Common myeloid progenitor, CD34-positive (primary cell): ENCODE measurements at places on chromosomes 16 and 17.
A peak's percentile ranks its signal among the peaks of the same experiment; 100 is the strongest.

DNA sequence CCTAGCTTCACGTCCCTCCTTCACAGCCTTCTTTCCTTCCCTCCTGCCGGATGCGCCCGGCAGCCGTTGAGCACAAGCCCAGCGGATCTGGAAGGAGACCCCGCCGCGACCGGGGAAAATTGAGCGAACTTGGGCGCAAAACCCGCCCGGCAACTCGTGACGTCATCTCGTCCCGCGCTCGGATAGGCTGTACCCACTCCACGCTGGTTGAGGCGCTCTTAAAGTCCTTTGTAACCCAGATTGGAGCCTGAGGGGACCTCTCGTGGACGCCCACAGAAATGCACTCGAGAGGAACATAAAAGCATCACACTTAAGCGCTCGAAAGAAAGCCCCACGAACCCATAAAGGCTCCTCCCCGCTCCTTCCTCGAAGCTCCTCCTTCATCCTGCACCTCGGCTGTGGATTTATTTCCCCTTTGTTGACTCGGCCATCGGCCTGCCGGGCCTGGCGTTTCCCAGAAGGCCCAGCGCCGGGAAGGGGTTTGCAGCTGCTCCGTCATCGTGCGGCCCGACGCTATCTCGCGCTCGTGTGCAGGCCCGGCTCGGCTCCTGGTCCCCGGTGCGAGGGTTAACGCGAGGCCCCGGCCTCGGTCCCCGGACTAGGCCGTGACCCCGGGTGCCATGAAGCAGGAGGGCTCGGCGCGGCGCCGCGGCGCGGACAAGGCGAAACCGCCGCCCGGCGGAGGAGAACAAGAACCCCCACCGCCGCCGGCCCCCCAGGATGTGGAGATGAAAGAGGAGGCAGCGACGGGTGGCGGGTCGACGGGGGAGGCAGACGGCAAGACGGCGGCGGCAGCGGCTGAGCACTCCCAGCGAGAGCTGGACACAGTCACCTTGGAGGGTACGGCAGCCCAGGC, at the start of gene PSMD3:
TSS of gene PSMD3 (plus strand) at position 457 of the 856 bp plus-strand sequence. CDS start at position 621, 164 bp downstream.
- DNase-seq, result peak; percentile 100

GRCh38 chr17:1365445-1366039, 34.5 kb downstream of the YWHAE start:
- peak; percentile 92 for DNase-seq

DNA sequence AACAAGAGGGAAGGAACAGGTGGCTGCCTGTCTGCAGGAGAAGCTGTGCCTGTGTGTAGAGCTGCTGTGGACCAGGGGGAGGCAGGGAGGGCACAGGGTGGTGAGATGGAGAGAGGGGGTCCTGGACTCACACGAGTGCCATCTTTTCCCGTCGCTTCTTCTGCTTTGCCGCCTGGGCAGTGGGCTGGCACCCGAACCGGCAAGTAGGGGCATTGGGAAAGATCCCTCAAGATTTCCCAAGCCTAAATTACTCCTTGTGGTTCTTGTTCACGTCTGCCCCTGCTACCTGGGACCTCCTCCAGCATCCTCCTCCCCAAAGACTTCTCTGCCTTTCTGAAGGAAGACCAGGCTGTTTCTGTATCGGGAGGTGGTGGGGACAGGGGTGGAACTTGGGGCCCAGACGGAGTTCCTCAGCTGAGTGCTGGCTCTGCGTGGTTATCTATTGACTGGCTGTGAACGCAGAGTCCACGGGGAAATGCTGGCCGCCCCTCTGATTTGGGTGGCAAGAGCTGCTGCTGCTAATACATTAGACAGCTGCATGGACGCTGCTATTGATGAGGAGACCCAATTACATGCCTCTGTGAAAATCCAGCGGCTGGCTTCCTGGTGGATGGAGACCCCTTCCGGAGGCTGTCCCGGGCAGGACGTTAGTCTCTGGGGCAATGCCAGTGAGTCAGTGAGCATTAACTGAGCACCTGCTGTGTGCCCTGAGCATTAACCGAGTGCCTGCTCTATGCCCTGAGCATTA, 114.5 kb downstream of the OR1D5 start:
- DNase-seq, result no peak

DNA sequence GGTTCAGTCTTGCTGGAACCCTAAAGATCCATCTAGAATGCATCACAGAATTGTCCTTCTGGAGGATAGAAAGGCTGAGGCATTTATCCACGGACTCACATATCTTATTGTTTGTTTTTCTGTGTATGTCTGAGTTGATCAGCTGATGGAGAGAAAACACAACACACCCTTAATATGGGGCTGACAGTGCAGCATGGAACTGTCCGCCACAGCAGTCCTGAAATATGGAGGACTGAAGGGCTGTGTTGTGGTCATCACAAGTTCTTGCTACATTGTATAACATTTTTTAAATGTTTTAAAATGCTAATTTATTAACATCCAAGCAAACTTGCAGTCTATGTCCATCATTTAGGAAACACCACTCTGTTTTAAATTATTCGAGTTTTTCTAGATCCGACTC, 448.9 kb upstream of the ERCC4 start:
- no peak for DNase-seq

GRCh38 chr17:66975614-66976378, 11.3 kb downstream of the CACNG4 start:
- DNase-seq, result peak; percentile 27

DNA sequence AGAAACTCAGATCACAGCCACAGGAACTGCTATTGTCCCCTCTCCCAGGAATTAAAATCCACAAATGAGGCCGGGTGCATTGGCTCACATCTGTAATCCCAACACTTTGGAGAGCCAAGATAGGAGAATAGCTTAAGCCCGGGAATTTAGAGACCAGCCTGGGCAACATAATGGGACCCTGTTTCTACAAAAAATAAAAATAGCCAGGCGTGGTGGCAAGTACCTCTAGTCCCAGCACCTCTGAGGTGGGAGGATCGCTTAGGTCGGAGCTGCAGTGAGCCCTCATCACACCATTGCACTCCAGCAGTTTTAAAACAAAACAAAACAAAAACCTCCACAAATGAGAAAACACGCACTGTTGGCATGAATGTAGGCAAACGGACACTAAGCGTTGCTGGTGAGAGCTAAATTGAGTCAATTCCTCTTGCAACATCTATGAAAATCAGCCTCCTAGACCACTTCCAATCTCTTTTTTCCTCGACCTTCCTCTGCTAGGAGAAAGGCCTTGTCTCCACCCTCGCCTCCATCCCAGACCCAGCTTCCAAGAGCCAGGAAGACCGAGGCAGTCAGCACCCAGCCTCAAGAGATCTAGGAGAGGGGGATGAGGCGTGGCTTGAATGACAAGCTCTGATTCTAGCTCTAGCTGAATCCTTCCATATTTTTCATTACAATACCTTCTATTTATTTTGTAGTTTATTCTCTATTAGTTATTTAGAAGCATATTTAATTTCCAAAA, 14.8 kb downstream of the TLE7 start:
- no peak for DNase-seq

GRCh38 chr16:47565454-47565853, 104.3 kb downstream of the PHKB start:
- no peak for DNase-seq

DNA sequence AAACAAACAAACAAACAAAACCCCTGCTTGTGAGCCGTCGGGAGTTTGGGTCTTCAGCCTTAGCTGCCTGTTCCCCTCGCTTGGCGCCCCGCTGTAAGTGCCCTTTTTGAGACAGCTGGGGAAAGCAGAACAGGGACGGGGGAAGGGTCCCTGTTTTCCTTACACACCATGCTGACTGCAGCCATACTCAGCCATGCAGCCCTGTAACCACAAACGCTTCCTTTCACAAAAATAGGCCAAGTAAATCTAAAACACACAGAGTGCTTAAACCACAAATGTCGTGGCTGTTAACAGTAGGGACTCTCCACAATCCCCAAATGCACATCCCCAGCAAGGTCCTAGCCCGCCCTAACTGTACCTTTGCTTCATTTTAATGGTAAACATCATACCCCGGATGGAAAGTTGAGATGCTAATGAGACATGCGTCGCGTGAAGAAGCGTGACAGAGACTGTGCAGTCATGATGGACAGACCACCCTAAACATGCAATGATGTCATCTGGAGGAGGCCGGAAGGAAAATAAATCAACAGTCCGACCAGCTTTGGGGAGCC, 129.9 kb downstream of the MGAT5B start:
- DNase-seq, result peak; percentile 95

GRCh38 chr16:51430716-51431369, 279.8 kb upstream of the SALL1 start:
- DNase-seq, result no peak

- no peak for DNase-seq
These were observed 8.2 kb upstream of the C16orf95 start for GRCh38 chr16:87325423-87325858.

DNA sequence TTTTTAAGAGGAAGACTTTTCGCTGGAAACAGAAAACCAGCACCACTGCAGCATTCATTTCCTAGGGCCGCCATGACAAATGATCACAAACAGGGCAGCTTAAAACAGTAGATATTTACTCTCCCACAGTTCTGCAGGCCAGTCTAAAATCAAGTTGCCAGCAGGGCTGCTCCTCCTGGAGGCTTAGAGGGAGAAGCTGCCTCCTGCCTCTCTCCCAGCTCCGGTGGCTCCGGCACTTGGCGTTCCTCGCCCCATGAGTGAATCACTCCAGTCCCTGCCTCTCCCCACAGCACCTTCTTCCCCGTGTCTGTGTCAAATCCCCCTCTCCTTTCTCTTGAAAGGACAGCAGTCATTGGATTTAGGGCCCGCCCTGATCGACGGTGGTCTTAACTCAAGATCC, 72.1 kb downstream of the SOCS1 start:
- no peak for DNase-seq

DNA sequence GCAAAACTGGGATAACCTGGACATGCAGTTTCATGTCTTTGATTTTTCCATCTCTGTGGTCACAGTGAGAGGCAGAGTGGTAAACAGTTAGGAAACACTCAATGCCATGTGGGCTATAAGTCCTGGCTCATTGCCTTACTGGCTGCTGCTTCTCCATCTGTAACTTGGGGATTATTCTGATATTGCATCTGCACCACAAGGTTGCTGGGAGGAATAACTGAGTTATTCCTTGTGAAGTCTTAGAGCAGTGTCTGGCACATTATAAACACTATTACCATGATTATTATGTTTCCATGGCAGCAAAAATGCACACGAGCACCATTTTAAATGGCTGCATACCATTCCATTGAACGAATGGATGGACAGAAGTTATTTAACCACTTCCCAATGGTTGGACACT, 111.7 kb upstream of the CDH5 start:
- DNase-seq, result no peak

GRCh38 chr17:42485680-42486079, 27.0 kb downstream of the ATP6V0A1 start:
- DNase-seq, result no peak

DNA sequence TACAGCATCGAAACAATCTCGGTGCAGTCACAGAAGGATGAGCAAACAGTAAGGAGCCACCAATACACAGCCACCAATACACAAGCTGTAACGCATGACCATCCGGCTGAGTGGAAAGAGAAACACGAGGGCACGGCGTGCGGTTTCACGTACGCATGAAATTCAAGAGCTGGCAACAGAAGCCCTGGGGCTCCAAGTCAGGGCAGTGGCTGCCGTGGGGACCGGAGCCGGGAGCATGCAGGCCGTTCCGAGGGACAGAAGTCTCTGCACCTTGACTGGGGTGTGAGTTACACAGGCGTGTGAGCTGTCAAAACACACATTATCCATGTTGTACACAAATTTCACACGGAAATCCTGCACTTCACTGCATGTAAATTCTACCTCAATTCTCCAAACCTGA, 50.6 kb upstream of the METRNL start:
- no peak for DNase-seq

DNA sequence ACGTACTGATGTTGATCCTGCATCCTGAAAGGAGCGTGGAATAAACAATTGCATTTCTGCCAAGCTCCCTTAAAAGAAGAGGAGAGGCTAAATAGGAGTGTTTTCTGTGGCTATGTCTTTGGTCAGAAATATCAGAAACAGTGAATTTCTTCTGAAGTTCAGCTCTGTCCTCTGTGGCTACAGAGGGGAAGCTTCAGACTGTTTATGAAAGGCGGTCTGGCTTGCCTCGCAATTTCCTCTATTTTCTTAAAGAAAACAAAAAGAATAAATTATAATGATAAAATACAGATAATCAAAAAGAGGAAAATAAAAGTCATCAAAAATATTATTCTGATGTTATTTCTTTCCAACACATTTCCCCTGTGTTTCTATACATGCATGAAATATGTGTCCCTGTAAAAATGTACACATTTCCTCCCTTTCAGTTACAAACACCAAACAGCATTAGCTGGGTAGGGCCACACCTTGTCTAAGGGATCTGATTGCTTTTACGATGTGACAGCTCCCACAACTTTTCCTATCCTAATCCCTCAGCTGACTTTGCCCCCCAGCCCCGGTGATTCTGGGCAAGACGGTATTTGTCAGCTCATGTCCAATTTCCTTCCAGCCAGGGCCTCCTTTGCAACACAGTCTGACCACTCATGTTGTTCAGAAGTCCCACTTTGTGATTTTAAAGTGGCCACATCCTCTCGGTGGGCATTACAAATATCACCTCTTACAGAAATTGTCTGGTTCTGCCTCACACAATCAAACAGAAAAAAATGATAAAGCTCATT, 439.0 kb downstream of the HS3ST3B1 start:
- DNase-seq, result peak; percentile 5

DNA sequence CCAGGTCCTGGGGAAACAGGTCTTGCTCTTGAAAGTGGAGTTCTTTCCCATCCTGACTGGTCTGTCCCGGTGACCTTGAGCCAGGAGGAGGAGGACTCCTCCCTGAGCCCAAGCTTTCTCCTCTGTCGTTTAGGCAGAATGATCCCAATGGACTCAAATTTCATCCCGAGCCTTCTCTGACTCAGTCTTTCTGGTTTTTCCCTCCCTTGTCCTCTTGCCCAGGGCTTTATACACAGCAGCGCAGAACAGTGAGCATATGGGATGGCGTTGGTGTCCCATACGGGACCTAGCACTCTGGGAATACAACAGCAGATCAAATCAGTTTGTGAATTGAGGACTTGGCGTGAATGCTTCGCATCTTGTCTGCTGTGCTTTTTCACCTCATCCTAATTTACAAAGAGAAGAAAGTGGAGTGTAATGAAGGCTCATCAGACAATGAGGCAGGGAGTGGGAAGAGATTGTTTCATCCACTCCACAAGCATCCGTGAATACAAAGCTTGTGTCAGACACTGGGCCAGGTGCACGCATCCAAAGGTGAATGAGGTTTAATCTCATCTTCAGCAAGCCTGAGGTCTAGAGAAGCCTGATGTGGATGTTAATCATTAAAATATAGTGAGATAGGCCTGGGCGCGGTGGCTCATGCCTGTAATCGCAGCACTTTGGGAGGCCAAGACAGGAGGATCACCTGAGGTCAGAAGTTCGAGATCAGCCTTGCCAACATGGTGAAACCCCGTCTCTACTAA, 1.1 kb upstream of the XYLT1 start:
- no peak for DNase-seq

DNA sequence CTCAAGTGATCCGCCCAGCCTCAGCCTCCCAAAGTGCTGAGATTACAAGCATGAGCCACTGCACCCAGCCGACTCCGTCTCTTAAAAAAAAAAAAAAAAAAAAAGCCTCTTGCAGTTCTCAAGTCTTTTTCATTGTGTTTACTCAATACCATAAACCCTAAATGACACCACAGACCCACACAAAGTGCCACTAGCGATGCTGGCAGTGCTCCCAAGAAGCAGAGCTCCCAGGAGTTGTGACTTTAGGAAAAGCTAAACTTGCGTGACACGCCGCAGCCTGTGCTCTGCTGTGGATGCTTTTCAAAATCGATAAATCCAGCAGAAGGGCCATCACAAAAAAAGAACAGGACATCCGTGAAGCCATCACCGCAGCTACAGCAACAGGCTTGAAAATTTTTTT, 114.7 kb downstream of the ANKRD11 start:
- DNase-seq, result no peak
